Cardiac septum (tissue), 1 donor: ENCODE measurements at places on chromosomes 6 and 20. TPM values are rescaled to one million over a fixed set of nuclear protein-coding genes. Genes with fewer than 3 reads are reported as not detected.

Gene HEY2
- total RNA-seq, result 12.3 TPM

Gene APCDD1L
- 1.4 TPM for total RNA-seq

Gene CASS4
- total RNA-seq, result 0.30 TPM

Gene ID4
- total RNA-seq, result 6.8 TPM

Gene ARFGEF3
- total RNA-seq, result 9.6 TPM

Gene TRAPPC3L
- 0.16 TPM for total RNA-seq

Gene KIF25
- total RNA-seq, result 0.24 TPM

Gene TBX18
- total RNA-seq, result 4.6 TPM

Gene SCRT2
- not detected for total RNA-seq

Gene MBOAT1
- total RNA-seq, result 2.4 TPM

Gene ACTL10
- 0.46 TPM for total RNA-seq

Gene PGM3
- 23.8 TPM for total RNA-seq

Gene PTCHD4
- total RNA-seq, result 1.1 TPM

DNA sequence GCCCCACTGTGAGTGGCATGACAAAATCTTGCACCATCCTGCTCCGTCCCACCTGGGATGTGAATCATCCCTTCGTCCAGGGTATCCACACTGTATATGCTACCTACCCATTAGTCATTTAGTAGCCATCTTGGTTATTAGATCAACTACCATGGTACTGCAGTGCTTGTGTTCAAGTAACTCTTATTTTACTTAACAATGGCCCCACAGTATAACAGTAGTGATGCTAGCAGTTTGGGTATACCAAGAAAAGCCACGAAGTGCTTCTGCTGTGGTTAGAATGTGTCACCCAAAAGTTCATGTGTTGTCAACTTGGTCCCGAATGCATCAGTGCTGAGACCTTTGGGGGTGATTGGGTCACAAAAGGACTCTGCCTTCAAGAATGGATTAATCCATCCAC is 11.7 kb downstream of the OSER1 start:
- DNase-seq, result no peak

- DNase-seq, result no peak
These were observed 24.9 kb downstream of the SLC22A23 start for GRCh38 chr6:3431994-3432393.

DNA sequence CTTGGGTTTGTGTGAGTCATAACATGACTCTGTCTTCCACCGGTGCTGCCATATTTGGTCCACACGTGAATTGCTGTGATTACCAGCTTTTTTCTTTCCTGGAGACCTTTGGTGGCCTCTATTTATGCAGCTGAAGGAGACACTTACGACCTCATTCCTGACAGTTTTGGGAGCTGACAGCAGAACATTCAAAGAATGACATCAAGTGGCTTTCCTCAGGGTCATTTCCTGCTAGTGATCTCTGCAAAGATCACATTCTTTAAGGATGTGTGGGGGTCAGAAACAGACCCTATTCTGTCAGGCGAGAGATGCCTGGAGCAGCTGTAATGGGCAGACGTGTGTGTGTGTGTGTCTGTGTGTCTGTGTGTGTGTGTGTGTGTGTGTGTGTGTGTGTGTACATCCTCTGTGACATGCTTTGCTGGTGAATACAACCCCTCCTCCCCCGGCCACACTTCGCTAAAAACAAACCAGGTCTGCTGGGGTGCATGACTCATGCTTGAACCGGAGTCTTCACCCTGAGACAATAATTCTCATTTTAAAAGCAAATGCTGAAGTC is 115.6 kb downstream of the TMEM170B start:
- no peak for DNase-seq

GRCh38 chr6:36848658-36849441 is 9.6 kb upstream of the CPNE5 start:
- peak; percentile 79 for DNase-seq

DNA sequence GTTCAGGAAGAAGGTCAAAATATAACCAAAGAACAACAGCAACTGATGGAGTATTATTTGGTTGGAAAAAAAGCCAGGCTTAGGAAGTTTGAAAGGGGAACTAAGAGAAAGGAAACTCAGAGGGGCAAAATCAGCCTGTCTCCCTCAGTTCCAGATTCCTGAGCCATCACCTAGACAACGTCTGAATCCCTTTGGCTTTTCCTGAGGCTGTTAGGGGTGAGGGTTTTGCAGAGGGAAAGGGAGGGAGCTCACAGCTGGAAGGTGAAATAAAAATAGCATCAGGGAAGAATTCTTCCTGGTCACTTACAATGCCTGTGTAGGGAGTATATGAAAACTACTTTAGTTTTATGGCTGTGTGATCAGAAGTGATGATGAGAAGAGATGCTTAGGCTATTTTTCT is 100.5 kb downstream of the SOBP start:
- no peak for DNase-seq

GRCh38 chr20:13165203-13165602 is 55.9 kb upstream of the ISM1 start:
- no peak for DNase-seq

GRCh38 chr6:129565811-129566210 is 144.2 kb downstream of the ARHGAP18 start:
- DNase-seq, result no peak

DNA sequence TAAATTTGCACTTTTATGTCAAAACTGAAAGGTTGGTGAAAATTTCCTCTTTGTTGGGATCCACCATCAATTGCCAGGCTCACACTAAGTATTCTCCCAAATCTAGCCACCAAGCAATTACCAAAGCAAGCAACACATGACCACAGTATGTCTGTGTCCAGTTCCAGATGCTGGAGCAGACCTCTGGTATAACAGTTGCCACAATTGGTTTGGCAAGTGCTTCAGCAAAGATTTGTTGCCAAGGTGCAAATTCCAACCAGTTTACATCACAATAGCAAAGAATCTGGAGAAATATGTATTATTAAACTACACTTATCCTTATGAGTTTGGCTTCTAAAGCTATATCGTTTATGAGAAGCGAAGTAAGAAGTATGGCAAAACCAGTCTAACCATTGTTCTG is 6.4 kb downstream of the GTF2H5 start:
- DNase-seq, result no peak

GRCh38 chr6:19665613-19665909 is 171.6 kb upstream of the ID4 start:
- no peak for DNase-seq

GRCh38 chr20:36119537-36119936 is 35.0 kb upstream of the EPB41L1 start:
- DNase-seq, result no peak

GRCh38 chr20:52217689-52218395 is 26.3 kb upstream of the ZFP64 start:
- DNase-seq, result no peak

GRCh38 chr6:127564761-127565160 is 12.2 kb upstream of the C6orf58 start:
- no peak for DNase-seq

- no peak for DNase-seq
These were observed 86.1 kb downstream of the MAP7 start for GRCh38 chr6:136464148-136464547.

GRCh38 chr20:23404196-23404595 is 17.1 kb downstream of the NAPB start:
- DNase-seq, result no peak

DNA sequence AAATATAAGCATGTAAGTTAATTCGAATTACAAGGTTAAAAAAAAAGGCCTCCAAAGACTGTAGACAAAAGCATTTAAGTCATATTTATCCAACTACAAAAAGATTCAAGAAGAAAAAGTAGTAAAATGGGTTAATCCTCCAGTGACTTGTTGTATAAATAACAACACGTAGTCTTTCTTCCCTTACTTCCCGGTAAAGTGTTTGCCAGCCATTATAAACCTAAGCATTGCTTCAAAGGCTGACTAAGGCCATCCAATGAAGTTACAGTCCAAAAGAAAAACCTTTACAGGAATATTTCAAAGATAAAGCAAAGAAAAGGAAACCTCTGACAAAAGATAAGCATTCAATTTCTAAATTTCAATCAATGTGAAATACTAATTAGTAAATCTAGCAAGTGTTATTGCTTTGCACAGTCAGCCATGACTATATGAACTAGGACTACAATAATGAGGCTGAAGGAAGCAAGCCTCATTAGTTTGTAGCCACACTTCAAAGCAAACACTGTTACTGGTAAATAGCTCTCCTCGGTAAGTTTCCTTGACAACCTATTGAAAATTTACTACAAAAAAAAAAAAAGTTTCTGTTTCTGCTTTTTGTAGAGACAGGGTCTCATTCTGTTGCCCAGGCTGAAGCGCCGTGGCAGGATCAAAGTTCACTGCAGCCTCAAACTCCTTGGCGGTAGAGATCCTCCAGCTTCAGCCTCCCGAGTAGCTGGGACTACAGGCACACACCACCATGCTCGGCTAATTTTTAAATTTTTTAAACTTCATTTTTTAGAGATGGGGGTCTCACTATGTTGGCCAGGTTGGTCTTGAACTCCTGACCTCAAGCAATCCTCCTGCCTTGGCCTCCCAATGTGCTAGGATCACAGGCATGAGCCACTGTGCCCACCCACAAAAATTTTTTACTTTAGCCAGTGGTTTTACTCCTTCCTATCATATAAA is 46.0 kb downstream of the NUDT3 start:
- DNase-seq, result no peak

DNA sequence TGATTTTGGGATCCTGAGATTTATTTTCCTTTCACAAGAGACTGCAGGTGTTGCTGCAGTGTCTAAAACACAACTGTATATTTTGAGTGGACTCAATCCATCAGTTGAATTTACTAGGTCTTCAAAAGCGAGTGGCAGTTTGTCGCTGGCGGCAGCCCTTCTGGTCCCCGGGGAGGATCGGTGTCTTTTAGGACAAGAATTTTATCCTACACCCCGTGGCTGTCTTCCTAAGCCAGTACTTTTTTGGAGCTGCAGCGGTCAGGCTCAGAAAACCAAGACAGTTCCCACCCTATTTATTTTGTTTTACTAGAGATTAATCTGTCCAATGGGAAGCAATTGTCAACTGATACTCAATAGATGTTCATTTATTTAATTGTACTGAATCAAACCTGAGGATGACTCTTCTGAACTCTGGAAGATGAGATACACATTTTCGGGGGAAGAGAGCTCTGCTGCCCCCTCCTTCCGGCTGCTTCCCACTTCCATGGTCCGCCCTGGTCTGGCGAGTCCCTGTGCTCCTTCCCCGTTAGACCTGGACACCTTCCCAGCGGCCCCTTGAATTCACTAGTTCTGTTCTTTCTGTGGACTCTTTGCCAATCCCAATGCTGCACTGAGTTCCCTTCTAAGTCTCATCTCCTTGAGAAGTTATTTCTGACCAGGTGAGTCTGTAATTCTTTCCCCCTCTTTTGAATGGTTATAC is 90.6 kb downstream of the ERMARD start:
- DNase-seq, result peak; percentile 58

DNA sequence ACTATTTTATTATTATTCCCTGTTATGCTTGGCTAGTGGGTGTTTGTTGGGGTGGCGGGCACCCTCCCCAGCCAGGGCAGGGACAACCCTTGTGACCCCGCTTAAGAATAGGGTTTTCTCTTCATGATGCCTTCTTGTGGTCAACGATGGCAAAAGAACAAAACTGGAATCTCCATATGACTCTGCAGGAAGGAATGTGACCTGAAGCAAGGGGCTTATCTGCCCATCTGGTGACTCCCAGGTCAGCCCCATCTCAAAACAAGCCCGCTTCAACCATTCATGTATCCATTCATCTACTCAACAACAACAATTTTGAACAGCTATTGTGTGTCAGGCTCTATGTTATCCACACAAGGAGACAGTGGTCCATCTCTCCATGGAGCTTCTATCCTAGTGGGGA is 30.9 kb upstream of the TGM6 start:
- no peak for DNase-seq

DNA sequence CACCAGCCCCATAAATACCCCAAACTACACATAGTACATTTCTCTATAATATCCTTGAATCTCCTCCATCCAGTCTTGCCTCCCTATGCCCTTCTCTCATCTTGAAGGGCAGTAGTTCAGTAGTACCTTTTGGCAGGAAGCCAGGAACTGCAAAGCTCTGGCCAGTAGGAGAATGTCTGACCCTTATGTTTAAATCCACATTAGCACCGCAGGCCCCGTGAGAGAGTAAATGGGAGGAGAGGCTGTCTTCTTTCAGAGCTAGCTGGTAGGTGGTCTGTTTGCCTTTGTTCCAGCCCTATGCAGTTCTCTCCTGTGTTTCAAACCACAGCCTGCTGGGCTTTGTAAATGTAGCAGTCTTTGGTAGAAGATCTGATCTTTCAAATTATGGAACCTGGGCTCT is 690.7 kb downstream of the DOK5 start:
- DNase-seq, result no peak

DNA sequence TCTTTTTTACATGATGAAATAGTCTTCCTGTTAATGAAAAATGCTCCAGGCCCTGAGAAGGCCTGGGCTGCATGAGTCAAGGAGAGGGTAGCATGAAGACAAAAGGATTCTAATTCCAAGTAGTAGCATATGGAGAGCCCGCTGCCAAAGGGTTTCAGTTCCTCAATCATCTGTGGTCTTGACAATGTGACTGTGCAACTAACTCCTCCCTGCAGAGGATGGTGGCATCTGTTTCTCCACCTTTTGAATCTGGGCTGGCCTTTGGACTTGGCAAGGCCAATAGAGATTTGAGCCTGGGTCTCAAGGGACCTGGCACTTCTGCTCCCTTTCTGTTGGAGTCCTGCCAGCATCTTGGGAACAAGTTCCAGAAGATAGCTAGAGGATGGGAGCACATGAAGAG is 35.1 kb upstream of the ANKEF1 start:
- DNase-seq, result no peak

DNA sequence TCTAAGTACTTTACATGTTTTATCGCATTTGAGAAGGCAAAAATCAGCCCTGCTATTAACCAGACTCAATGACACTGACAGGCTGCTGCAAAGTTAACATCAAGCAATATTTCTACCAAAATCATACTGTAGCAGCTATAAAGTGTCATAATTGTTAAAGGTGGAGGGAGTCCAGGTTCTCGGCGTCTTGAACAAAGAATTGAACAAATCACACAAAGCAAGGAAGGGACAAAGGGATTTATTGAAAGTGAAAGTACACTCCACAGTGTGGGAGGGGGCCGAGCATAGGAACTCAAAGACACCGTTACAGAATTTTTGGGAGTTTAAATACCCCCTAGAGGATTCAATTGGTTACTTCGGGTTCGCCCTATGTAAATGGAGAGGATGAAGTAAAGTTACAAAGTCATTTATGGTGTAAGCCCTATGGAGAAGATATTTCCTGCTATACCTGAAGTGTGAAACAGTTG is 12.9 kb upstream of the ZNF391 start:
- no peak for DNase-seq
